Stimulated activated CD4-positive, alpha-beta T cell treated with anti-CD3 and anti-CD28 coated beads, Interleukin-1b, Interleukin-23, amount 100 ng/mL, for 24 hours (primary cell): ENCODE measurements at places on chromosomes 12 and 14.

DNA sequence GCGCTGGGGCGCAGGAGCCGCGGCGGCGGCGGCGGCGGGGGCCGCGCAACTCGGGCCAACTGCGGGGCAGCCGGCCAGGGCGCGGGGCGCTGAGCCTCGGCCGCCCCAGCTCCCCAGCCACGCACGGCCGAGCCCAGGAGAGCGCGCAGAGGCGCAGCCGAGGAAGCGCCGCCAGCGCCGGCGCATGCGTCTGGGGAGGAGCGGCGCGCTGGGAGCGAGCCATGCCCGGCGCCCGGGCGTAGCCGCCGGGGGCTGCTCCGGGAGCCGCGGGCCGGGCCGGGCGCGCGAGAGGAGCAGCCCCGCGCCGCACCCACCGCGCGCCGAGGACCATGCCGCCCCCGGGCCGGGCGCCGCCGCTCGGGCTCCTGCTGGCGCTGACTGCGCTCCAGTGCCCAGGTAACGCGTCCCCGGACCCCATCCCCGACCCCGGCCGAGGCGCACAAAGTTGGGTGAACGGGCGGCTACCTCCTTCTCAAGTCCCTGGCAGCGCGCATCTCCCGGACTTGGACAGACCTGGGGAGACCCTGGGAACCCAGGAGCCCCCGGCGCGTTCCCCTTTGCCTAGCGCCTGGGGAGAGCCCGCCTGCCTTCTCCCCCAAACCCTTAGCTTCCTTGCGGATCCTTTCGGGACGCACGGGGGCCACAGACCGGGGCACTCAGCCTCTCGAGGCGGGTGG, 121.4 kb downstream of the AACS start:
- DNase-seq = no peak

DNA sequence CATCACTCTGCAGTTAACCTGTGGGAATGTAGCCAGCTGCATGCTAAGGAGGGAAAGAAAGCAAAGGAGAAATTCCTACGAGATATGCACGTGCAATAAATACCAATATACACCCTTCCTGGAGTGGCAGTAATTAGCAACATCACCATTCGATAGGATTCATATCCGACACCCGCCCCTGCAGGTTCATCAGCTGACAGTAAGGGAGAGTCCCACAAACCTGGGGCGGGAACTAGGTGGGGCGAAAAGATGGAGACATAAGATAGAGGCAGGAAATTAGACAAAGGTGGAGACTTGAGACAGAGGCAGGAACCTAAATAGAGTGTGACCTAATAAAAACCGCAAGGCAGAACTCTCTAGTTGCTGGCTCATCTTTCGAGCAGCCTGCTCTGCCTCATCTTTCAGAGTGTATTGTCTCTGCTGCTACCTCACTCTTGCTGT, 51.6 kb downstream of the PLEKHG3 start:
- DNase-seq = no peak

DNA sequence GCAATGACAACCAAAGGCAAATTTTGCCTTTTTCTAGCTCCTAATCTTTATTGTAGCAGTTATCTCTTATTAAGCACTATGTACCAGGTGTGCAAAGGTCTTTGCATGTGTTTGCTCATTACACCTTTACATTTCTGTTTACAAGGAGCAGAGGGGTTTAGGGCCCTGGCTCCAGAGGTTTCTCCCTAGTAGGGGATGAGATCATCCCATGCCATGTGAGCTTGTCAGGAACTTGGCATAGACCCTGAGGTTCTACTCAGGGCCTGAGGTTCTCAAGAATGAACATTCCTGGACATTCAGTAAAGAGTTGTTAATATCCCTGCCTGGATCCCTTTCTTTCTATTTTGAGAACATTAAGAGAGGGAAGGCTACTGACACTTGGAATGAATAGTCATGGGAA, 292.0 kb downstream of the RPAP3 start:
- DNase-seq = no peak

DNA sequence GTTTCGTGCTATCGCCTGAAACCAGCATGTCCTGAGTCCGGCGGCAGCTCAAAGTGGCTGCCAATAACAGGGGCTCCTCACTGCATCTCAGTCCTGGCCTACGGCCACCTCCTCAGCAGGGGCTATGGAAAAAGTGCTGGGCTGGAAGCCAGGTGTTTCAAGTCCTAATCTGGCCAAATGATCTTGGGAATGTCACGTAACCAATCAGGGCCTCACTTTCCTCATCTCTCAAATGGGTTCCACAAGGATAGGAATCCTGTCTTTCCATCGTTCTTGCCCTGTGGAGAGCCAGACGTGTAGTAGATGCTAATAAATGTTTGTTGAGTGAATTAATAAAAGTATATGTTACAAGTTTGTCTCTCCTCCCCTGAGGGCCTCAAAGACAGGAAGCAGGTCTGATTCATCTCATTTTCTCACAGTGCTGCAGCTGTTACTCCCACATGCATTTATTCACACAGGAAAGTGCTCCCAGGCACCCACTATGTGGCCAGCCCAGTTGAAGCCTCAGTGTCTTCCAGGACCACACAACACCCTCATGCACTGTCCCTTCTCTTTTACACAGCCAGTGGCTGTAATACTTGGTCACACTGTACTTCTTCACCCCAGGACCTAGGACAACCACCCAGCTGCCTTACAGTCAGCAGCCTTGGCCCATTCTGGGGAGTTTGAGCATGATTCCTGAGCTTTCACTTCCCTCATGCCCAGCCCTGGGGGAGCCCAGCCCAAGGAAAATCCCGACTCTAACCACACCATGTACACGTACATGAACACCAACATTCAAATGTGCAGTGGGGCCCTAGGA, 5.0 kb downstream of the CMKLR1 start:
- DNase-seq = no peak

DNA sequence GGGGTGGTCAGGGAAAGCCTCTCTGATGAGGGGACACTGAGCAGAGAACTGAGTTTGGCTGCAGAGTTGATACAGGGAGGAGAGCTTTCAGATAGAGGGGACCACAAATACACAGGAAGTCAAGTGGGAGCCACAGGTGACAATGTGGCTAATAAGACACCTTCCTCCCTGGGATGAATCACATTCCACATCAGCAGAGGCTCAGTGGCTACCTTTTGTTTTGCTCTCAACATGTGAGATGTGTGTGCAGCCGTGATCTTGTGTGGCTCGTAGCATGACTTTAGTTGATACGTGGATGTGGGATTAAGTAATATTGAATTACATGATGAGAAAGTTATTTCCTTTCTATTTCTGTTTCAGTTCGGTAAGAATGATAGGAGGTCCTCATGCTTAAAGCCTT, 7.5 kb downstream of the CRADD start:
- DNase-seq = no peak

- no peak for DNase-seq
Observed at GRCh38 chr12:73951956-73952703, 585.5 kb upstream of the ATXN7L3B start.

DNA sequence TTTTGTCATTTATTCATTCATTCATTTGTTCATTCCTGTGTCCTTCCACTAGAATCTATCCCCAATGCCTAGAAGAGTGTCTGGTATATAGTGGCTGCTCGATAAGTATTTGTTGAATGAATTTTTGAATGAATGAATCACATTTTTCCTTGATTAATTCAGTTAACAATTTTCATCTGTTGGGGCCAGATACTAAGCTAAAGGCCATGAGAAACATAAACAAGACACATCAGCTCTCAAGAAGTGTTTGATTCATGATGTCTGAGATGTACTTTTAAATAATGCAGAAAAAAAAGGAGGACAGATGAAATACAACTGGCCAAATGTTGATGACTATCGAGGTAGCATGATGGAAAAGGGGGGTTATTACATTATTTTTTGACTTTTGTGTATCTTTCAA, 48.1 kb upstream of the TMED10 start:
- no peak for DNase-seq
